Globus pallidus (tissue), 1 donor: ENCODE measurements at places on chromosomes 3 and 15.

- no peak for DNase-seq
Measured at GRCh38 chr3:188205992-188206416, 52.0 kb downstream of the LPP start.

DNA sequence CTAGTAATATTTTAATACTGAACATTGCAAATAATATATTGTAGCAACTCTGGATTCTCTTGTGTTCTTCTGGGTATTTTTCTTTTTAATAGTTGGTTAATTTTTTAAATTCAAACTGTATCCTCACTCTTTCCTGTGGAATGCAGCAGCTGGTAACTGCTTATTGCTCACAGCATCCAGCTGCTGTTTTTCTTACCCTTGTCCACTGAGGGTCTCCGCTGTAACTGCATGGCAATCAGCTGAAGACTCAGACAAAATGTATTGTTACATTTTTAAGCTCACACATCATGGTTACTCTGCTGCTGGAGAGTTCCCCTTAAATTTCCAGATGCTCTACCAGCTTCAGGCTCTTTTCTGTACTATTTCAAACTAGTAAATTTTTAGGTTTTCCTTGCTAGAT, 227.6 kb downstream of the MBNL1 start:
- DNase-seq, result no peak

DNA sequence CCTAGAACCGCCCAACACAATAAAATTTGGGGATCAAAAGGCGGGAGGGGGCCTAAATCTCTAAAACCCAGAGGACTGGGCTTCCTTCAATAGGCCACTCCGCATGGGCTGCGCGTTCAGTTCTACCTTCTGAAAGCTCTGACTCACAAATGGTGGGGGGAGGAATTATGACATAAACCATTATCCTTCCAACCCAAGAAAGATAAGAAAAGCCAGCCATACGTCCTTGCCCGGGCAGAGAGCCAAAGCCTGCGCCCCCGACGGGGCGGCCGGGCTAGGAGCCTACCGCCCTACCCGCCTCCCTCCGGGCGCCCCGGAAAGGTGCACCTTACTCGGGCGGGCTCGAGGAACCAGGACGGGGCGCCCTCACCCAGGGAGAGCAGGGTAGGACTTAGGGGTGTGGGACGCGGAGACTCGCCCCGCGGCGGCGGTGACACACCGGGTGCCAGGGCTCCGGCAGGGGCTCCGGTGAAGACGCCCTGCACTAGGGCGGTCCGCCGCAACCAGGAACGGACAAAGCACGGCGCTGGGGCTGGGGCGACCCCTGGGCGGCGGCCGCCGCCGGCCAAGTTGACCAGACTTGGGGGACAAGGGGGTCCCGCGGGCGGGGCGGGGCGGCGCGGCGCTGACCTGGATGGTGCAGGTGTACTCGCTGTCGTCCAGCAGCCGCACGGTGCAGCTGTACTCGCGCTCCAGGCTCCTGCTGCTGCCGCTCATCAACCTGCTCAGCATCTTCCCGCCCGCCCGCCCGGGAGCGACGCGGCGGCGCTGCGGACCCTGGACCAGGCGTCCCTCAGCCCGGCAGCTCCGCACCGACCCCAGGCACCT, 534 bp downstream of the FRMD5 start:
- peak; percentile 47 for DNase-seq

DNA sequence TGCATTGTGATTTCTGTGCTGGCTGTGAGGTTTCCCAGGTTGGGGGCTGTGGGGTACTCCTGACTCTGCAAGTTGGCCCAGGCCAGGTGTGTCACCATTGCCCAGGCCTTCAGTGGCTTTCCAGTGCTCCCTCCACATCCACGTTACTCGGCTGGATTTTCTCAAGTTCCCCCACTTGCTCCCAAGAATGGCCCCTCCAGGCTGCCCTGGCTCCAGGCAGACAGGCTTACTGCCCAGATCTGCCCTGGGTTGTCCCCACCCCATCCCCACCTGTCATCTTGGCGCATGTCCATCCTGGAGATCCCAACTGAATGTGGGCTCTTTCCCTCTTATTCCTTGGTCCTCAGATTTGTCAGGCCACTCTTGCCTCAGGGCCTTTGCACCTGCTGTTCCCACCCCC, 3.6 kb downstream of the APBA2 start:
- no peak for DNase-seq

GRCh38 chr15:79475306-79475705, 43.2 kb downstream of the MINAR1 start:
- DNase-seq, result no peak

- peak; percentile 1 for DNase-seq
Measured at GRCh38 chr15:86743283-86743903, 663.7 kb downstream of the AGBL1 start.

- DNase-seq, result no peak
Measured at GRCh38 chr15:101203607-101204189, 48.1 kb downstream of the CHSY1 start.

DNA sequence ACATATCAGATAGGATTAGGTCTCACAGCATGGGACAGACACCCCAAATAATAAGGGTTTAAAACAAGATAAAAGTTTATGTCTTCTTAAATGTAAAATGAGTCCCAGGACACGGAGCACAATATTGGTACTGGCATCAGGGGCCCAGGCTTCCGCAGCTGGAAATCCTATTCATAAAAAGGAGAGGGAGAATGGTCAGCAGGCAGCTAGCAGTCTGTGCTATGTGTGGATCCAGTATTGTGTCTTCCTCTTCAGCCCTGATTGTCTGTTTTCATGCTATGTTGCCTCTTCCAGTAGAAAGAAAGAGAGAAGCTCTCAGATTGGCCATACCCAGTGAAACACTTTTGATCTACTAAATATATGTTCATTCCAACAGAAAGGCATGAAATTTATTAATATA, 319.3 kb upstream of the SLCO3A1 start:
- peak; percentile 63 for DNase-seq

DNA sequence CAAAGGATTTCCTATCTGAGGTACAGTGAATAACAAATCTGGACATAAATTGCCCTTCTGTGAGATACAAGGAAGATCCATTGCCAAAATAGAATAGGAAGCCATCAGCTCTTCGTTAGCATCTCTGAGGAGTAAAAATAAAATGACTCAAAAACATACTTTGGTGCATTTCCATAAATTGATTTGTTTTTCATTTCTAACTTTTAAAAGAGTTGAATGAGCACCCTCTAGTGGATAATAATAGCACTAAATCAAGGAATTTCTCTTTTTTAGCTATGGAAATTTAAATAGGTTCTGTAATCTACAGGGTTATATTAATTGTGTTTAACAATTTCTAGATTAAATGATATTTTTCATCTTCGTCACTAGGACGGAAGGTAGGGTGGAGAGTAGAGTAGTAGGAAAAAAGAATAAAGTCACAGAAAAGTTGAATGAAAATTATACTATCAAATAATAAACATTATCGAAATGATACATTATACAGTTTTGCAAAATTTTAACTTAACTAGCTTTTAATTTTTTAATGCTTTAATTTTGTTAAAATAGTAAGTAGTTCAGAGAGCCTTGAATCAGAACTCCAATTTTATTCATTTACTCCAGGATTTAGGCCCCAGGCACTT, 6.4 kb downstream of the NSUN3 start:
- peak; percentile 20 for DNase-seq

- DNase-seq, result no peak
Measured at GRCh38 chr3:128553560-128553959, 60.6 kb upstream of the GATA2 start.

GRCh38 chr3:197234947-197235914, 63.2 kb downstream of the DLG1 start:
- no peak for DNase-seq

- DNase-seq, result no peak
Measured at GRCh38 chr15:90789462-90789861, 72.3 kb downstream of the BLM start.

- DNase-seq, result no peak
Measured at GRCh38 chr3:180457225-180457624, 144.7 kb upstream of the TTC14 start.

DNA sequence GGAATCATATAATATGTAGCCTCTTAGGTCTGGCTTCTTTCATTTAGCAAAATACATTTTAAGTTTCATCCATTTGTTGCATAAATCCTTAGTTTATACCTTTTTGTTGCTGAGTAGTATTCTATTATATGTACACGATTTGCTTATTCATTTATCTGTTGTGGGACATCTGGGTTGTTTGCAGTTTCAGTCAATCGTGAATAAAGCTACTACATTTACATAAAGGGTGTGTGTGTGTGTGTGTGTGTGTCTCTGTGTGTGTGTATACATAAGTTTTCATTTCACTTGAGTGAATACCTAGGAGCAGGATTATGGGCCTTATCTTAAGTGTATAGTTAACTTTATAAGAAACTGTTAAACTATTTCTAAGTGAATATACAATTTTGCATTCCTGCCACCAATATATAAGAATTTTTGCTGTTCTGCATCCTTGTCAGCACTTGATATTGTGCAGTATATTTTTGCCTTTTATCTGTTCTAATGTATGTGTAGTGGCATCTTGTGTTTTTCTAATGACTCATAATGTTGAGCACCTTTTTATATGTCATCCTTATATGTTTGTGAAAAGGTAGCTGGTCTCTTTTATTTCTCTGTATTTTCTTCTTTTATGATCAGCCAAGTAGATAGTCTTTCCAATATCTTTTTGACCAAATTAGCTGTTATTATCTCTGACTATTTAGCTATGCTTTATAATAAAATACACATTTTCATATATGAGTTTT, 55.0 kb downstream of the GLCE start:
- DNase-seq, result no peak

DNA sequence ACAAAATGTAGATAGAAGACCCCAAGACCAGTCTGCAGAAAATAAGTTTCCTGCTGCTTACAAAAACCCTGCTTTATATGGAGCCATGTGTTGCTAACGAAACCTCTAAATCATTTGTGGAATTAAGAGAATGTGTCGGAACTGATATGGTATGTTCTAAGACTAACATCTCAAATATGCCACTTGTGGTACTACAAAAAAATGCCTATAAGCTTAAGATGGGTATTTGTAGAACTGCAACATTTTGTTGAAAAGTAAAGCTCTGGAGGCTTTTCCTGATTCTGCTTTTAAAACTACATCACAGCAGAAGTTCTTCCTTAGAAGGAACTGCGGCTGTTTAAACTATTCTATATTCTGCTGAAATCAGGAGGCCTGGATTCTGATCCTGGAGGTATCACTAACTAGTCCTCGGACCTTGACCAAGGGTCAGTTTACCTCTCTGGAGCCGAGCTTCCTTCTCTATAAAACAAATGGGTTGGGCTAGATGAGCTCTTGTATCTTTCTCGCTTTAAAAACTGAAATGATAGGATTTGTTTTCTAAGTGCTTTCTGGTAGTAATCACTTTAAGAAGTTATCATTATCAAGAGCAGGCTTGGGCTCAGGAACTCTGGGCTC, 74.9 kb downstream of the RAD18 start:
- DNase-seq, result no peak

DNA sequence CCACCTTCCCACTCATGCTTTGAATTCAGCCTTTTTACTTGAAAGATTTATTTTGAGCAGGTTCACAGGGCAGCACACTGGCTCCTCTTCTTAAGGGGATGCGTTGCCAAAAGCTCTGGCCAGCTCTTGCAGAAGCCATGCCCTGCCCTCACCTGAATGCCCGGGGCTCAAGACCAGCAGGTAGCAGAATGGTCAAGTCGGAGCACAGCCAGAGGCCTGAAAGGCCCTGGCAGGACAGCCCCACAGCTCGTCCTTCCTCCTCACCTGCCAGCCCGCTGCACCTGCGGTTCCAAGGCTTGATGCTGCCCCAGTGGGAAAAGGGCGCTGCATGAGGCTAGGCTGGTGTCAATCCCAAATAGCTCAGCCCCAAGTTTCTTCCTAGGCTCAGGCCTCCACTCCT, 13.1 kb downstream of the CA12 start:
- DNase-seq, result no peak

DNA sequence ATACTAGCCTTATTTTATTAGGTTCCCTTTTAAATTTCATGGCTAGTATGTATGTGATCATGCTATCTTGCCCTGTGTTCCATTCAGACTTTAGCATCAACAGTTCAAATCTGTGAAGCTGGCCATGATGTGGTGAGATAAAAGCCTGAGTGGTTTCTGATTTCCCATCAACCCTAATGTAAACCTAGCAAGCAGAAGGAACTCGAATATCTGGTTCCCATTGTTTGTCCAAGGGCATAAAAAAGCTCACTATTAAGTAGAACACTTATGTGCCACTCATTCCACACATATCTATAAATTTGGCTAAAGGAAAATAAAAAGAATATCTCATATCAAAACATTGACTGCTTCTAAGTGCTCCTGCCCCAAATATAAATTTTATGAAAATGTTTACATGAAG, 311.7 kb downstream of the CADM2 start:
- no peak for DNase-seq

DNA sequence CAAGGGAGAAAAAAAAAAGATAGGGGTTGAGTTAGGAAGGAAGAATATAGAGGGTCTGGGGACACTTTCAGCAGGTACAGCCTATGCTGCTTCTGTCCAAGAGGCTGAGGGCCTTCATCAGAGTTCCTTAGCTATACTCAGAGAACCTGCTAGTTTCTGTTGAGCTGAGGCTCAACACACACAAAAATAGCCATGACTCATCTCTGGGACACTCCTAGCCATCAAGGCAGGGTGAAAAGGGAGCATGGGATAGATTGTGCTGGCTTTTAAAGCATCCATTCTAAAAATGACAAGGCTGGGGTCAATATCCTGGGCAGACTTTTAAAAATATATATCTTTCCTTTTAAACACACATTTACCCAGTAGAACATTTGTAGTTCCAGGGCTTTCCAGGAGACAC, 2.8 kb upstream of the RTP2 start:
- DNase-seq, result no peak

DNA sequence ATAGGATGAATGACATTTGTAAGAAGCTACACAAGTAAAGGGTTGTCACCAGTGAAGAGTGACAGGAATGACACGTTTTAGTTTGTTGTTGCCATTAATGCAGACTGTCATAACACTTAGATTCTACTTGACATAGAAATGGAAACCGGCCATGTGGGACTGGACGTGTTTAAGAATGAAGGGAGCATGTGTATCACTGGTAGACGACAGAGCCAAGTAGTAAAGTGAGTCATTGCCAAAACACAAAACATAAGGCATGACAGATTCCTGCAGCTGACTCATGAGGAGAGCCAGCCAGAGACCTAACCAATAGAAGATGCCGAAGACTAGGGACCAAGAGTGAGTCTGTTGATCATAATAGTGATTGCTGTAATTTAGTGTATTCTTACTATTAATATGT, 106.2 kb upstream of the PLAAT1 start:
- DNase-seq, result no peak

DNA sequence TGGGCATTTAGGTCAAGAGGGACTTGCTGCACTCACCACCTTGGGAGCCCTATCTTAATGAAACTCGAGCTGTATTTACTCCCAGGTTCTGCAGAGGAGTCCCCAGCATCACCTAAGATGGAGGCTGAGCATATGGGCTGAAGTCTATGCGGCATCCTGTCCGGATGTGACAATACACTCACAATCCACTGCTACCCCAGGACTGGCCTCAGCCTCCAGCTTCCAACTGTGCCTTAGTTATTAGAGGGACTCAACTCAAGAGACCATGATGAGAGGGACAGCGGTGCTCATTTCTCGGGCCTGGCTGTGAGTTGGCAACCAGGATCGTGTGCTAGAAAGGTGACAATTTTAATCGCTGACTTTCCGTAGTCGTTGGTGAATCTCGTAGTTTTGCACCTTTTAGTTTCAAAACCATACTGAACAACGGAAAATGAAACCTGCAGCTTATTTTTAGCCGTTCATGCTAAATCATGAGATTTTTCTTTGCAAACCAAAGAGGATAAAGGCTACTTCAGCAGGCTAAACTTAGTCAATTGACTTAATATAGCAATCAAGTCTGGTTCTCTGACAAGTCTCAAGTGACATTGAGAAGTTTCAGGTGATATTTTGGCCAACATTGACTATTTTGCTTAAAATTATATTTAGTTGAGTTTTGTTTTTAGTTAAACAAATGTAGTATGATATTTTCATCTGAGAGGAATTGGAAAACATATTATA, 11.1 kb downstream of the ZBTB38 start:
- no peak for DNase-seq
